ENCODE measurements at places on chromosomes 2 and 18.
A peak's percentile ranks its signal among the peaks of the same experiment; 100 is the strongest.

GRCh38 chr18:10143596-10143995 is 229.8 kb downstream of the VAPA start:
- DNase-seq: no peak

DNA sequence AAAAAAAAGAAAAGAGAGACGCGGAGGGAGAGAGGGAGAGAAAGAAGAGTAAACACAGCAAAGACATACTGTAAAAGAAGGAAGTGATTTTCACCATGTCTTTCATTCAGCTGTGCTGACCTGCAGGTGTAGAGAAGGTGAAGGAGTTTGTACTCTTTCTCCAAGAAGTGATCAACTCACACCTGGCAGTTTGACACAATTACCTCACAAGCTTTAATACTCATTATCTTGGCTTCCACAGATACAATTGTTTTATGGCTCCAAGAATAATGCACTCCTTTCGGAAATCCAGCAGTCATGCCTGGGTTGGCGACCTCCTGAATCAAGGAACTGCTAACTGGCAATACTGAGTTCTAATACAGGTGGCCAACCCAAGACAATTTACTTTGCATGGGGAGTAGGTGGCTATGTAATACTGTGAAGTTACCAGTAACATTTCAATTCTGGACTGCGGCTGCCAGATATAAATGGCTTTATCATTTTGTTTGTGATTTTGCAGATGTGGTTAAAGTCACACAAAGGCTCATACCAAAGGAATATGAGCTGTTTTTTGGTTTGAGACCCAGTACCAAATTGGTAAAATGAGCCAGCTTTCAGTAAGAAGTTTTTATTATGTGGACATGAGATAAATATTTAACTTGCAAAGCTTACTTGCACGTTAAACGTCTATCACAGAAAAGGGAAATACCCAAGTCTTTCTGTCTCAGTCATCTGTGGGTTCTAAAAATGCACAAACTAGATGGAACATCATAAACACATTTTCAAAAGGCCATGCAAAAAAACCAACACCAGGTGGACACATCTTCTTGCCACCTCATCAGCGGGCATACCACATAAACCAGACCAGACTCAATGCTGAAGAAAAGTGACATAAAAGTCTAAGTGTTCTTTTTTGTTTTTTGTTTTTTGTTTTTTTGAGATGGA is 69.3 kb downstream of the NCKAP5 start:
- DNase-seq: no peak

DNA sequence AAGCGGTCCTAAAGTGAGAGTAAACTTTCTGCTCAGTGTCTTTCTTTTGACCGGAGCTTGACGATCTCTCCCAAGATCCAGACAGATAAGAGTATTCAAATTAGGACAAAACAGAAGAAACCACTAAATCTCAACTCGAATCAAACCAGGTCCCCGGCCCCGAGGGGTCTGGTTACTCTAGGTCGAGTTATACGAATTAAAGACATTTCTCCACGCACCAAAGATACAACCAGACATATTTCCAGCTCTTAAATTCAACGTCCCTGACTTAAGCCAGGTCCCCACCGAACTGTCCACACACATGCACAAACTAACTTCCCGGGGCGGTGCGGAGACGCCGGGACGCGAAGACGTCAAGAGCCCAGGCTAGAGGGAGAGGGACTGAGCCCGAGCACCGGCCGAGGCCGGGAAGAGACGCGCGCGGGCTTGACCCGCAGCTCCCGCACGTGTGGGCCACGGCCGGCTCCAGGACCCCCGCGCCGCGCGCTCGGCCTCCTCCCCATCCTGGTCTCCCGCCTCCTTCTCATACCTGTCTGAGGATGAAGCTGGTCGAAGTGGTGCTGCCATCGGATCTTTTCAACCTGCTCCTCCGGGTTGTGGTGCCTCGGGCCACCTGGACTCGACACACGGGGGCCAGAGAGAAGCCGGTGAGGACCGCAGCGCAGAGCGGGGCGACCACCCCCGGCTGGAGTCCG is 896 bp downstream of the CACNB4 start:
- peak; percentile 31 for DNase-seq

GRCh38 chr2:223590964-223591363 is 11.2 kb downstream of the SCG2 start:
- no peak for DNase-seq

GRCh38 chr2:208493186-208493585 is 86.6 kb downstream of the PTH2R start:
- DNase-seq: no peak

GRCh38 chr2:117519238-117519637 is 295.3 kb upstream of the DDX18 start:
- DNase-seq: no peak

DNA sequence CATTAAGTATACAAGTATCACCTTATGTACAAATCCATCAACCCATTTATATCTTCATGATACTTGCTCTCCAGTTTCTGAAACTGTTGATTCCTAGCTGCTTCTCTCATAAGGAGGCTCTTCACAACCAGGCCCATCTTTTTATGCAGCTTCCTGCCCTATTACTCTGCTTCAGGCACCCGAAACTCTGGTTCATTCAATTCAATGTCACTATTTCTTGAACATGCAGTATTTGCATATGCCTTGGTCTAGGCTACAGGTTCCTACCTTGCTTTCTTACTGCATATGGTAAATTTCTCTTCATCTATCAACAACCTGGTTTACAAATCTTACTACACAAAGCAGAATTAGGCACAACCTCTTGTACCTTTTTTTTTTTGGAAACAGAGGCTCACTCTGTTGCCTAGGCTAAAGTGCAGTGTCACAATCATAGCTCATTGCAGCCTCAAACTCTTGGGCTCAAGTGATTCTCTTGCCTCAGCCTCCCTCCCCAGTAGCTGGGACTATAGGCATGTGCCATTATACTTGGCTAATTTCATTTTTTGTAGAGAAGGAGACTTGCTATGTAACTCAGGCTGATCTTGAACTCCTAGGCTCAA is 2.7 kb upstream of the CDKL4 start:
- no peak for DNase-seq

- peak; percentile 8 for DNase-seq
These were observed 512.0 kb downstream of the CMPK2 start for GRCh38 chr2:6353669-6354068.

GRCh38 chr2:83471655-83472054 is 987.4 kb downstream of the SUCLG1 start:
- DNase-seq: no peak

- DNase-seq: no peak
These were observed 252.1 kb upstream of the TANK start for GRCh38 chr2:160908157-160908556.

DNA sequence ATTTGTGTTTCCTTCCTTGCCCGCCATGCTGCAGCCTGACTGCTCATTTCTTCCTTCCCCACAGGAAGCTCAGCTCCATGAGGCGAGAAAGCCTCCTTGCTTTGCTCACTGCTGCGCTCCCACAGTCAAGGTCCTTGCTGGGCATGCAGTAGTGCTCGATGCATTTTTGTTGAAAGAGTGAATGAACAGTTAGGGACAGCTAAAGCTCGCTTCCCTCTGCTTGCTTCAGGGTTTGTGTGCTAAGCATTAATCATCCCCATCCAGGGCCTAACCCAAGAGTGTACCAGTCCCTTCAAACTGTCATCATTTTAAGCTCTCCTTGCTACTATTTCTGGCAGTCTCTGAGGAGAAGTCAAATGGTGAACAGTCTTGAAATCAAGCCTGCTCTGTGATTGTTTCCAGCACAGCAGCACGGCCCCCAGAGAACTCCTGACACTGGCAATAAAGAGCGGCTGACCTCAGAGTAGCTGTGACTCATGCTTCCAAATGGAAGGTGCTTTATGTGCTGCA is 171.7 kb upstream of the SOX11 start:
- no peak for DNase-seq

- DNase-seq: no peak
These were observed 731.4 kb upstream of the CHAC2 start for GRCh38 chr2:53036196-53036595.

- no peak for DNase-seq
These were observed 17.9 kb upstream of the SDC1 start for GRCh38 chr2:20242727-20243377.

DNA sequence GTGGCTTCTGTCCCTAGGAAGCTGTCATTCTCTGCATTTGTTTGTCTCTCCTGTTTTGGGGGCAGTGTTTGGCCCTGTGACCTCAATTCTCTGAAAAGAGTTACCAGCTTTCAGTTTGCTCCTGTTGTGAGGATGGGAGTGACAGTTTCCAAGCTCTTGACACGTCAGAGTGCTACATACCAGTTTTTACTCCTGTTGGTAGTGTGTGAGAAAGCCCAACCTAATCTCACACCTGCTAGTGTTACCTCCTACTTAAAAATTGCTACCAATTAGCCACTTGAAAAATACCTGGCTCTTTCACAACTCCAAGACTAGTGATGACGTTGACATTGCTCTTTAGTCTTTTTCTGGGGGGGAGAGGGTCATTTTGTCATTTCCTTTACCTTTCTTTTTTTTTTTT is 14.1 kb downstream of the SKA1 start:
- DNase-seq: no peak

GRCh38 chr2:8090748-8091700 is 590.8 kb upstream of the ID2 start:
- DNase-seq: no peak

GRCh38 chr2:64448041-64448426 is 5.9 kb upstream of the LGALSL start:
- DNase-seq: no peak

- DNase-seq: no peak
These were observed 24.8 kb downstream of the RUFY4 start for GRCh38 chr2:218093879-218094278.

- DNase-seq: no peak
These were observed 53.4 kb downstream of the DNER start for GRCh38 chr2:229660951-229661350.

- no peak for DNase-seq
These were observed 384.6 kb downstream of the PLCL1 start for GRCh38 chr2:198188982-198189381.

GRCh38 chr2:18836436-18836835 is 247.1 kb upstream of the NT5C1B start:
- DNase-seq: no peak

- DNase-seq: no peak
These were observed 308.2 kb downstream of the PIEZO2 start for GRCh38 chr18:10841203-10841602.

DNA sequence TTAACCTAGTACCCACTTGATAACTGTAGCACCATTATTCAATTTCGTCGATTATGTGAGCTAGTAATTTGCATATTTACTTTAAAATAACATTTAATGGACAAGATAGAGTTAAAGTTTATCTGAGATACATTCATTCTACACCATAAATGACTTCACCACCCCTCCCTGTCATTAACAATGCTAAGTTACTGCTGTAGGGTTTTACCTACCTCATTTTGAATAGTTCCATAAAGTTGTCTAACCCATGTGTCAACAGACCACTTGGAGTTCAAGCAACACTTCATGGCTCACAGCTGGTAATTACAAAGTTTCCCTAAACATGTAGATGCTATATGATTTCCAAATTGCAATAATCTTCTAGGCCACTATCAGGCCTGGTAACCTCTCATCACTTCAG is 127.4 kb upstream of the CYP26B1 start:
- DNase-seq: no peak

- no peak for DNase-seq
These were observed 253.4 kb downstream of the HDAC4 start for GRCh38 chr2:239147376-239147775.

DNA sequence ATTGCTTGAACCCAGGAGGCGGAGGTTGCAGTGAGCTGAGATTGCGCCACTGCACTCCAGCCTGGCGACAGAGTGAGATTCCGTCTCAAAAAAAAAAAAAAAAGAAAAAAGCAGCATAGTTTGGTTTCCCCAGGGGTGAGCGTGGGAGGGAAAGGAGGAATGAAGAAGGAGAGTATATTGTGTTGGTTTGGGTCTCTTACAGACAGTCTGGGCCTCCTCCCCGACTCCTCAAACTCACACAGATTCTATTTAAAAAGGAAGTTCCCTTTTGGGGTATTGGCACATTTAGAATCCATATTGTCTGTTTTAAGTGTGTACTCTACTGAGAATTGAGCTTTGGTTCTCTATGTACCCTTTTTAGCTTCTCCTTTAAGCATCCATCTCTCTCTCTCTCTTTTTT is 27.4 kb upstream of the SLC20A1 start:
- DNase-seq: no peak

DNA sequence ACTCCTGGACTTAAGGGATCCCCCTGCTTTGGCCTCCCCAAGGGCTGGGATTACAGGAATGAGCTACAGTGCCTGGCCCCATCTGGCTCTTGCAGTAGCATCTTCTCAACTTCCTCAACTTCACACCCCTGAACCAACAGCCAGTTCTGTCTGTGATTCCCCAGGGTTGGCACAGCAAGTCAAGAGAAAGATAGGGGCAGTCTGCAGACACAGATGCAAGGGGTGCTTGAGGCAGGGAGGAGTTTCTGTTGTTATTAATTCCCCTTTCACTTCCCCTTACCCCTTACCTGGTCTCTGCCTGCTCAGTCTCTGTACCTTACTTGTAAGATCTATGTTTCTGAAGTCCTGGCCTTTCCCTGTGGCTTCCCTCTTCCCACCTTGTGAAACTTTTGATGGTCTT is 54.1 kb upstream of the MEX3C start:
- DNase-seq: peak; percentile 36

DNA sequence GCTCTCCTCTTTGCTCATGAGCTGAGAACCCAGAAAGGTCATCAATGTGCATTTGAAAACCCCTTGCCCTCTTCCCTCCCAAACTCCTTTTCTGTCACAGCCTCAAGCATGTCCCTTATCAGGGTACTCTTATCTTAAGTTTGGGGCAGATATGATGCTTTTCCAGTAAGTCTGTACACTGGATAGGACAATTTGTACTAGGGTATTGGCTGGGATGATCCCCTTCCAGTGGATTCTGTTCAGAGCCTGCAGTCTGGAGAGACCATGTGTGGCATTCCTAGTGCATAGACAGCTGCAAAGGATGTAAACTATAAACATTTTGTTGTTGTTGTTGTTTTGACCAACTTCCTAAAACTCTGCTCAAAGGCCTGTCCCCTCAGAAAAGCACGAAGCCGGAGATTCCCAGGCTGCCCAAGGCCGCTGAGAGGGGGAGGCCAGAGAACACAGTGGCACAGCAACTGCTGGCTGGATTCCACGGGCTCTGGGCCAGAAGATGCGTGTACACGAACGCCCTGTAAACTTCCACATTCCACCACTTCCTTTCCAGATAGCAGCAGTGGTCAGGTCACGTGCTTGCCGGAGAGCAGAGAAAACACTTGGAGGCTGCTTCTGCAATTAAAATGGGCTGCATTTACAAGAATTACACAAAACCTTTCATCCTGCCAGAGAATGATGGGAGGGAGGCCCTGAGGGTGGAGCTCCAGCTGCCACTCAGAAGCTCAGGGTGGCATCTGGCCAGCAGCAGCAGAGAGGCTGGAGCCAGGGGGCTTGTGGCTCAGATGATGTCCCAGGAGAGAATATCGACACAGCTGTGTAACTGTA is 42.1 kb downstream of the BMP10 start:
- no peak for DNase-seq
